Activated CD4-positive, alpha-beta memory T cell treated with anti-CD3 and anti-CD28 coated beads for 36 hours (primary cell): ENCODE measurements at places on chromosomes 11 and 22. TPM values are rescaled to one million over a fixed set of nuclear protein-coding genes. Genes with fewer than 3 reads are reported as not detected.
A peak's percentile ranks its signal among the peaks of the same experiment; 100 is the strongest.

SLC6A5 gene
- total RNA-seq, result not detected

C22orf31 gene
- total RNA-seq, result not detected

PRRG4 gene
- 0.24 TPM for total RNA-seq

MMP1 gene
- total RNA-seq, result not detected

MN1 gene
- not detected for total RNA-seq

MUC5AC gene
- not detected for total RNA-seq

BTBD18 gene
- total RNA-seq, result not detected

MS4A7 gene
- not detected for total RNA-seq

PANX2 gene
- 3.5 TPM for total RNA-seq

GRCh38 chr11:125224391-125225021 is 60.0 kb downstream of the PKNOX2 start:
- no peak for DNase-seq
- no peak overlapping the region for H3K4me3 ChIP-seq
- H3K27ac ChIP-seq, result no peak overlapping the region
- H3K36me3 ChIP-seq, result no peaks in the 10 kb centered on the region
- no peaks in the 10 kb centered on the region for H3K4me1 ChIP-seq

- H3K4me1 ChIP-seq, result peaks cover 19% of the 10 kb centered on the region
- no peak overlapping the region for H3K27ac ChIP-seq
- no peak overlapping the region for H3K4me3 ChIP-seq
- DNase-seq, result no peak
- H3K36me3 ChIP-seq, result peaks cover 32% of the 10 kb centered on the region
Observed at GRCh38 chr11:8917157-8917825, 6.3 kb downstream of the AKIP1 start.

GRCh38 chr22:24141586-24141985 is 39.7 kb upstream of the SUSD2 start:
- H3K36me3 ChIP-seq, result peaks cover 16% of the 10 kb centered on the region
- no peak overlapping the region for H3K4me3 ChIP-seq
- peak; percentile 59 for DNase-seq
- peak overlapping the region; percentile 65 for H3K27ac ChIP-seq
- H3K27me3 ChIP-seq, result no peaks in the 10 kb centered on the region

DNA sequence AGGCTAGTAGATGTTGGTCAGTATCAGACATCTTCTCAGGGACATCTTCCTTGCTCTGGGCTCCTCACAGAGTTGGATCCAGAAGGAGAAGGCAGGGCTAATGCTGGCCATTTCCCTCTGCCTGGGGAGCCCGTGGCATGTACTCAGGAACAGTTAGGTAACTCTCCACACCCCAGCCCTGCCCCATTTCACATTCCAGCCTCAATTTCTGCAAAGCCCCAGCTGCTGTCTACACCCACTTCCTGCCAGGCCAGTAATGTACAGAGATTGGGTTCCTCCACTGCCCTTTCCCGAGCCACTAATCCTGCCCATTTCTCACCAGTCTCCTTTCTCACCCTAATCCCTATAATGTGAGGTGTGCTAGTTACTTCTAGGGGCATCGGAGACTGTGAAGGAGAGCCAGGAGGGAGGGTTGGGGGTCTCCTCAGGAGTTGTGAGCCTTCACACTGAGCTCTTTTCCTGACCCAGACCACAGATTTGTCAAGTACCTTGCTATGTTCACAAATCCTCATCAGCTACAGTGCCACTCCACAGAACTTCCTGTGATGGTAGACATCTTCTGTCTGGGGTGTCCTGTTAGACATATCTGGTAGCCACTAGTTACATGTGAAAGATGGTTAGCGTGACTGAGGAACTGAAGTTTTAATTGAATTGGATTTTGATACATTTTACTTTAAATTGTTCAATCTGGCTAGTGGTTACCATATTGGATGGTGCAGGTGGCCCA is 1.3 kb upstream of the SEC14L3 start:
- H3K4me1 ChIP-seq, result peaks cover 7% of the 10 kb centered on the region
- DNase-seq, result no peak

DNA sequence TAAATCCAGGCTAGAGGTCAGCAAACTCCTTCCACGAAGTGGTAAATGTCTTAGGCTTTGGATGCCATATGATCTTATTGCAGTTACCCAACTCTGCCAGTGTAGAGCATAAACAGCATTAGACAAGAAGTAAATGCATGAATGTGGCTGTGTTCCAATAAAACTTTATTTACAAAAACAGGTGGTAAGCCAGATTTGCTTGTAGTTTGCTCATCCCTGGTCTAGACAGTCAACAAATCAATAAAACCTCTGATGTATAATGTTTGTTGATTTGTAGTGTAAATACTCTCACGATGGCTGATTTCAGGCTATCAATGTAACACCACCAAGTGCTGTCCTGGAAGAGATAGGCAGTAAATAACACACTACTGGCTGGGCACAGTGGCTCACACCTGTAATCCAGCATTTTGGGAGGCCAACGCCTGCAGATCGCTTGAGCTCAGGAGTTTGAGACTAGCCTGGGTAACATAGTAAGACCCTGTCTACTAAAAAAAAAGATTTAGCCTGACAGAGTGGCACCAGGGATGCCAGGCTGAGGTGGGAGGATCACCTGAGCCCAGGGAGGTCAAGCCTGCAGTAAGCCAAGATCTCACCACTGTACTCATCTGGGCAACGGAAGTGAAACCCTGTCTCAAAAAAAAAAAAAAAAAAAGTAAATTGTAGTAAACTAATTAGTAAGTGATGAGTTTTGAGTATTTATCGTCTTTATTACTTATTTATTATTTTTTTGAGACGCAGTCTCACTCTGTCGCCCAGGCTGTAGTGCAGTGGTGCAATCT is 6.9 kb upstream of the CATSPER1 start:
- H3K4me1 ChIP-seq, result no peaks in the 10 kb centered on the region
- H3K4me3 ChIP-seq, result no peak overlapping the region
- H3K36me3 ChIP-seq, result no peaks in the 10 kb centered on the region
- H3K27ac ChIP-seq, result no peak overlapping the region
- DNase-seq, result no peak

DNA sequence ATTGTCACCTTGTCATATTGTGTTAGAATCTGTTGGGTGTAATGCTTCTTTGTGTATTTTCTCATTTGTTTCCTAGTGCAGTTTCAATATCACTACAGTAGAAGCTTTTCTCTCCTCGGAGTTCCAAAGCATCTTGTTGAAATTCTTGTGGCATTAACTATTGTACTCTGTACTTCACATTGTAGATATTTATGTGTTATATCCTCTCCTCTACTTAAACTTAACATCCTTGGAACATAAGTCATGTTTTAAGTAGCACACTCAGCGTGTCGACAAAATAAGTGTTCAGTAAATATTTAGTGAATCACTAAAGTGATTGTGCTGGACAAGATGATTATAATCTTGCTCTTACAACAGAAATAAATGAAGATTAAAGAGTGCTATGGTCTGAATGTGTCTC is 201.7 kb downstream of the ARHGAP42 start:
- H3K36me3 ChIP-seq, result no peaks in the 10 kb centered on the region
- no peak for DNase-seq
- H3K27ac ChIP-seq, result no peak overlapping the region
- no peak overlapping the region for H3K4me3 ChIP-seq
- H3K27me3 ChIP-seq, result no peaks in the 10 kb centered on the region
- no peaks in the 10 kb centered on the region for H3K4me1 ChIP-seq

- H3K36me3 ChIP-seq, result peaks cover 8% of the 10 kb centered on the region
- H3K27me3 ChIP-seq, result no peaks in the 10 kb centered on the region
- DNase-seq, result no peak
- peaks cover 2% of the 10 kb centered on the region for H3K4me1 ChIP-seq
- no peak overlapping the region for H3K4me3 ChIP-seq
- H3K27ac ChIP-seq, result no peak overlapping the region
Observed at GRCh38 chr22:45830531-45831245, 146.3 kb downstream of the WNT7B start.

GRCh38 chr11:6992457-6993417 is 27.4 kb downstream of the ZNF214 start:
- H3K27me3 ChIP-seq, result no peaks in the 10 kb centered on the region
- no peaks in the 10 kb centered on the region for H3K36me3 ChIP-seq
- no peak for DNase-seq
- no peak overlapping the region for H3K27ac ChIP-seq
- H3K4me1 ChIP-seq, result no peaks in the 10 kb centered on the region

DNA sequence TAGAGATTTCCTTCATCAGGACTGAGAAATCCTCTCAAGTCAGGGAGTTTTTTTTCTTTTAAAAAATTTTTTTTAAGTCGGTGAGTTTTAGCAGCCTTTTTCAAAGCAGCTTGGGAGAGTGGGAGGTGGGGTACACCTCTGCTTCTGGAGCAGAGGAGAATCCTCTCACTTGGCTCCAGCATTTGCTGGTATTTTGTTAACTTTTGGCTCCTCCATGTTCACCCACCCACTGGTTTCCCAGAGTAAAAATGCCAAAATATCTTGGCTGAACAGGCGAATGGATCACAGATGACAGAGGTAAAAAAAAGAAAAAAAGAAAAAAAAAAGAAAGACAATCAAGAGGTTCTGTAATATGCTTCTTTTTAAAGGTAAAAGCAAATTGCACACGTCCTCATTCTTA is 68.0 kb downstream of the GAB2 start:
- peaks cover 17% of the 10 kb centered on the region for H3K4me1 ChIP-seq
- H3K27me3 ChIP-seq, result peaks cover 1% of the 10 kb centered on the region
- no peak for DNase-seq
- no peak overlapping the region for H3K27ac ChIP-seq
- H3K36me3 ChIP-seq, result no peaks in the 10 kb centered on the region
- no peak overlapping the region for H3K4me3 ChIP-seq

GRCh38 chr11:11095831-11096723 is 238.2 kb upstream of the ZBED5 start:
- no peaks in the 10 kb centered on the region for H3K4me1 ChIP-seq
- H3K27me3 ChIP-seq, result peaks cover 5% of the 10 kb centered on the region
- no peak for DNase-seq
- H3K36me3 ChIP-seq, result no peaks in the 10 kb centered on the region

DNA sequence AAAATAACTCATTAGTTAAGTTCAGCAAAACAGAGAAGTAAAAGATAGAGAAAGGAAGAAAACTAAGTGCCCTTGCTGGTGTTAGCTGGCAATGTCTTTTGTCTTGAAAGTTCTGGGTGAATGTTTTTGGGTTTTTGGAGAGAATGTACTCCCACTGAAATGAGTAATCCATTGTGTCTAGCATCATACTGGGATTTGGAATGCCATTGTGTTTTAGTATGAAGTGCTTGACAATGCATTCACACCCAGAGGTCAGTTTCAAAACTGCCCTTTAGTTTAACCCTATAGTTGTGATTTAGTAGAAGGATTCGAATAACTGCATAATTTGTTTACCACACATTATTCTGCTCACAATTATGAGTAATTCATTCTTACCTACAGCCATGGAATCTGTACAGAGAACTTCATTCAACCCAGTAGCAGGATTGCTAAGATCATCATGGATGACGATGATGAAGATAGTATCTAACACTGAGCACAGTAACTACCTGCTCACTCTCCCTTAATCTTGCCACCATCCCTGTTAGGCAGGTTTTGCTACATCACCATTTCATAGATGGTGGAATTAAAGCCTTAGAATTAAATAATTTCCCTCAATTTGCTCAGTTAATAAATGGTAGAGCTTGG is 33.9 kb downstream of the MAML2 start:
- peaks cover 6% of the 10 kb centered on the region for H3K36me3 ChIP-seq
- H3K27me3 ChIP-seq, result no peaks in the 10 kb centered on the region
- peaks cover 71% of the 10 kb centered on the region for H3K4me1 ChIP-seq
- H3K27ac ChIP-seq, result peak overlapping the region; percentile 33

DNA sequence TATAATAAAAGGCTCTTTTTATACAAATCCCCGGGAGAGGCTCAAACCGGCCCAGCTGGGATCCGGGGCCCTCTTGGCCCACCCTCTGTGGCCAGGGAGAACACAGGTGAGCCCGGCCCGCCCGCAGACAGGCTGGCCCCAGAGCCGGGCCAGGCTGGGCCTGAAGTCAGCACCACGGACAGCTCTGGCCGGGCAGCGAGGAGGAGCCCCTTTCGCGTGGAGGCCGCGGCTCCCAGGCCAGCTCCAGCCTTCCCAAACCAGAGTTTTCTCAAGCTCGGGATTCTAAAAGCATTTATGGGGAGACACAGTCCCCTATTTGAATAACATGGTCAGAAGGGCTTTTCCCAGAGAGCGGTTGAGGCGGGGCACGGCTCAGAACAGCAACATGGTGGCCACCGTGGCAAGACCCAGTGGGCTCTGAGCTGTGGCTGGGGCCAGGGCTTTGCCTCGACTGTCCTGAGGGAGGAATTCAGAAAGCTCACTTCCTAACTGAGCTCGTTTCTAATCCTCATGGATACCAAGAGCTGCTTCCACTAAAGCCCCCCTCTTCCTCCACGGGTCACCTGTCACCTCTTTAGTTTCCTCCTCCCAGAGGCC is 115.4 kb downstream of the BRD1 start:
- no peaks in the 10 kb centered on the region for H3K4me1 ChIP-seq
- H3K4me3 ChIP-seq, result no peak overlapping the region
- peaks cover 26% of the 10 kb centered on the region for H3K27me3 ChIP-seq
- H3K36me3 ChIP-seq, result no peaks in the 10 kb centered on the region
- DNase-seq, result no peak

GRCh38 chr11:2767071-2767470 is 67.3 kb upstream of the KCNQ1OT1 start:
- DNase-seq, result no peak
- H3K27ac ChIP-seq, result no peak overlapping the region
- H3K27me3 ChIP-seq, result no peaks in the 10 kb centered on the region
- H3K36me3 ChIP-seq, result no peaks in the 10 kb centered on the region
- H3K4me3 ChIP-seq, result no peak overlapping the region

DNA sequence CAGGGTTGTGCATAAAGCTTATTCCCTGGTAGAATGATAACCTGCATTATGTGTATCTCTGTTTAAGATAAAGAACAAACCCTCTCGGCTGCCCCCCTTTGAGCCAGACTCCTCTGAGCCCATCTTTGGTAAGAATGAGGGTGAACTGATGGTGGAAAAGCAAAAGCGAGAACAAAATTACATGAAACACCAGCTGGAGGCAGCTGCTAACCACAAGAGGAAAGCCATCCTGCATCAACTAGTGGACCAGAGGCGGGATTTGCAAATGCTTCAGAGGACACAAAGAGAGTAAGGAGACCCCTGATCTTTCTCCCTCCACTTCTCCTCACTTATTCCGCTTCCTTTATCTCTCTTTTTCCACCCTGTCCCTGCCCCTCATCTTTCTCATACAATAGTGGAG is 40.3 kb downstream of the CCDC81 start:
- no peaks in the 10 kb centered on the region for H3K27me3 ChIP-seq
- peaks cover 6% of the 10 kb centered on the region for H3K4me1 ChIP-seq
- H3K27ac ChIP-seq, result no peak overlapping the region
- no peaks in the 10 kb centered on the region for H3K36me3 ChIP-seq
- DNase-seq, result no peak

DNA sequence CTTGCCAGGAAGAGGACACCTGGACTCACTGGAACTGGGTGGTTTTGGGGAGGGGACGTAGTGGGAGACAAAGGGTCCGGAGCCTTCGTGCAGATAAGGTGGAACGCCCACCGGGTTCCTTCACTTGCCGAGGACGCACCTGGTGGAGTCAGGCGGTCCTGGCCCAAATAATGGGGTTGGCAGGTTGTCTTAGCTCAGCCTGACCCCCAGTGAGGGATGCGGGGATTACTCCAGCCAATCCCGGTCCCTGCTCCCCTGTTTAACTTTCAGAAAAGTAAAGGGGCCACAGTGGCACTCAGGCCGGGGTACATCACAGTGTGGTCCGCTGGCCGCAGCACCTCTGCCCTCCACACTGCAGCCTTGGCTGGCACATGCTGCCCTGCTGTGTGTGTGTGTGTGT is 18.0 kb downstream of the A4GALT start:
- no peak for DNase-seq
- H3K4me1 ChIP-seq, result no peaks in the 10 kb centered on the region
- H3K4me3 ChIP-seq, result no peak overlapping the region
- H3K27ac ChIP-seq, result no peak overlapping the region
- H3K27me3 ChIP-seq, result peaks cover 3% of the 10 kb centered on the region

GRCh38 chr22:44927463-44928135 is 82.2 kb downstream of the PHF21B start:
- no peak overlapping the region for H3K4me3 ChIP-seq
- DNase-seq, result no peak
- no peaks in the 10 kb centered on the region for H3K36me3 ChIP-seq
- H3K4me1 ChIP-seq, result no peaks in the 10 kb centered on the region
- H3K27me3 ChIP-seq, result peaks cover 2% of the 10 kb centered on the region
